ENCODE measurements at places on chromosomes 16 and 17.

DNA sequence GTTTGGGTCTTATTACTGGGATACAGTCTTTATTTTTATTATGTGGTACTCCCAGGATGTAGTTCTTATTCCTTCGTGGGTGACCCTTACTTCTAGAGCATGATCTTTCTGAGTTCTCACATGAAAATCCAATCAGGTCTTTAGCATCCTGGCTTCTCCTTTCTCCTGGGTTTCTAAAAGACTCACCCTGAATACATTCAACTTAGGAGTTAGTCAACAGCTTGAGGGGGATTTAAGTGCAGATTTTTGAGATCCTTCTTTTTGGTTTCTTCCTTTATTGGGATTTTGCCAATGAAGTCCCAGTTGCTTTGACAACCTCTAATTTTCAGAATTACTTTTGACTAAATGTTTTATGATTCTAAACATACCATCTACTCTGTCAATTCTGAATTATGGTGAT lies 68.2 kb downstream of the SIAH1 start:
- DNase-seq, result no peak

- no peak for DNase-seq
Measured at GRCh38 chr17:4317610-4318009, 48.9 kb downstream of the UBE2G1 start.

DNA sequence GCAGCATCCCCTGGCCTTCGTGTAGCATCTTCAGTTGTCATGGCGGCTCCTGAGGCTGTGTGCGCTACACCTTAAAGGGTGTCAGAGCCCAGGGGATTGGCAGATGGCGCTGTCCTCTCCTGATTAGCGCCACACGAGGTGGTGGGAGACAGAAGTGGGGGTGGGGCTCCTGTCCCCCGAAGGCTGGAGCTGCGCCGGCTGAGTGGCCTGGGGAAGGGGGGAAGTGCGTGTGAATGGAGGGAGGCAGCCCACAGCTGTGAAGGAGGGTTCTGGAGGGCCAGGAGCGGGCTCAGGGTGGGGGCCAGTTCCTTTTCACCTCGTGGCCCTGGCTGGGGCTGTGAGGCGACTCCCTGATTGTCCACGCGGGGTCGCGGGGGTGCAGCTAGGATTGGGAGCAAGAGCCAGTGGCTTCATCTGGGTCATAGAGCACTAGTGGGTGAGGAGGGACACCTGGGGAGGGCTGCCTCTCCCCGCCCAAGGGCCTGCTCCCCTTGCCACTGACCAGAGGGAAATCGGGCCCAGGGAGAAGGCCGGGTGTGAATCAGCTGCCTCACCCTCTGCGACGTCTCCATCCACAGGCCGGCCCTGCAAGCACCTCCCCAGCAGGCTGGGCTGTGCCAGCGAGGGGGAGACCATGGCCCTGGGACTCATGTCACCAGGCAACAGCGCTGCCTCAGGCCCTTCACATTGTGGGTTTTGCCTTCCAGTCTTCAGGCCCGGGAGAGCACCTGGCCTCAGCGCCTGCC lies 14.1 kb downstream of the BAHCC1 start:
- DNase-seq, result no peak

DNA sequence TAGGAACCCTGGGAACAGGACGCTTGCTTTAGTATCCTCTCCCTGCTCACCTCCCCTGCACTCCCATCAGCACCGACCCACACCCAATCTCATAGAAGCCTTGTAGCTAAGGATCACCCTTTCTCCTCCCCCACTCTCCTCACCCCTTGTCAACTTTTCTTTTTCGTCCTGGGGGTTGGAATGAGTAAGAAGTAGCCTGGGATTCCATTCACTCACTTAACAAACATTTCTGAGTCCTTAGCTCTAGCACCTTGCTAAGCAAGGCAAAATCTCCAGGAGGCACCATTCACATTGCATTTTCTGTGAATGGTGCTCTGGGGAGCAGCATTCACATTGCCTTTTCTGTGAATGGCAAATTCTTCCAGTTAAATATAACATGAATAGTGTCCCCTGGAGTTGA lies 1.1 kb upstream of the PGAP3 start:
- DNase-seq, result no peak

GRCh38 chr17:43611230-43611969 lies 50.3 kb downstream of the MEOX1 start:
- DNase-seq, result no peak

GRCh38 chr17:10798332-10798749 lies 5.6 kb downstream of the TMEM238L start:
- no peak for DNase-seq

- DNase-seq, result no peak
Measured at GRCh38 chr16:330741-331140, 21.8 kb downstream of the AXIN1 start.

GRCh38 chr17:80187515-80187941 lies 17.7 kb downstream of the CARD14 start:
- no peak for DNase-seq

- DNase-seq, result no peak
Measured at GRCh38 chr17:45081047-45081703, 20.1 kb downstream of the NMT1 start.

DNA sequence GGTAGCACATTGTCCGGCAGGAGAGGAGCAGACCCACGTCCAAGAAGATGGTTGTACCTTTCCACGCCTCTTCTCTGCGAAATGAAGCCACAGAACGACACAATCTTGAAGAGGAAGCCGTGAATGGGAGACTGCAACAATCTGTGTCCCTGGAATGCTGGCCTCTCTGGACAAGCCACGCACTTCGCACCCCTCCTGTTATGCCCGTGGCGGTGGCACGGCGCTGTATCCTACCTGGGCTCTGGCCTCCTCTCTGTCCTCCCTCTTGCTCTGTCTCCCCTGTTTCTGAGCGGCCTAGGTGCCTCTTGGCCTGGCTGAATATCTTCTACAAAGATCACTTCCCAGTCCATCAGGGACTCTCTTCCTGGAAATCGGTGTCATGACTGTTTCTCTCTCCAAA lies 717.8 kb downstream of the KCNJ18 start:
- DNase-seq, result no peak

GRCh38 chr16:19659554-19659953 lies 58.5 kb downstream of the KNOP1 start:
- no peak for DNase-seq

DNA sequence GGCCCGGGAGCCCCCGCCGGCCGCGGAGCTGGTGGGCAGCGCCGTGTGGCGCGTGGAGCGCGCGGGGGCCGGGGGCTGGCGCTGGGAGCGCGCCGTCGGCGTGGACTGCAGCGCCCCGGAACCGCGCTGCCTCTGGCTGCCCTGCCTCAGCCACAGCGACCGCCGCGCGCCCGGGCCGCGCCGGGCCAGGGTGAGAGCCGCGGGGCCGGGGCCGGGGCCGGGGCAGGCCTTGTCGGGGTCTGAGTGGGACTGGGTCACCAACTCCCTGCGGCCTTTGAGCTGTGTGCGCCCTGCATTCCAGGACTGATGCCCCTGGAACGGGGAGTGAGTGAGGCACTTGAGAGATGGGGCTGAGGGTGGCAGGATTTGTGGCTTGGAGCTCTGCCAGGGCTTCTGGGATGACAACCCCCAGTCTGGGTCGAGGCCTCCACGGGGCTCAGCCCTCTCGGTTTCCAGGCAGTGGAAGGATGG lies 25.7 kb downstream of the ARHGAP23 start:
- DNase-seq, result no peak

GRCh38 chr16:68064791-68065365 lies 20.3 kb upstream of the NFATC3 start:
- DNase-seq, result no peak

DNA sequence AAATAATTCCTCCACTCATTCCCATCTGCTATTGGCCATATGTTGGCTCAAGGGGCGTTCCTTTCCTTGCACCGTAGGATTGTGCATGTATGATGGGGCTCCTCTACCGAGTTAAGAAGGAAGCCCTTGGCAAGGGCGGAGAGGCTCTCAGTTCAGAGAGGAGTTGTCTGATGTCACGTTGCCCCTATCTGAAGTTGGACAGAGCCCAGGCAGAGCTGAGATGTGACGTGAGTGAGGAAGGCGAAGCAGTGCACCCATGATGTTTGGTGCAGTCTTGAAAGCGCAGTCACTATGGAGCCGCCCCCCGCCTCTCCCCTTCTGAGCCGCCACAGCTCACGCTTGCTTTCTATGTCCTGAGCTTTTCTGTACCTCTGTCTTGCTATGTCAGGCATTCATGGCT lies 40.7 kb downstream of the CDH13 start:
- DNase-seq, result no peak

DNA sequence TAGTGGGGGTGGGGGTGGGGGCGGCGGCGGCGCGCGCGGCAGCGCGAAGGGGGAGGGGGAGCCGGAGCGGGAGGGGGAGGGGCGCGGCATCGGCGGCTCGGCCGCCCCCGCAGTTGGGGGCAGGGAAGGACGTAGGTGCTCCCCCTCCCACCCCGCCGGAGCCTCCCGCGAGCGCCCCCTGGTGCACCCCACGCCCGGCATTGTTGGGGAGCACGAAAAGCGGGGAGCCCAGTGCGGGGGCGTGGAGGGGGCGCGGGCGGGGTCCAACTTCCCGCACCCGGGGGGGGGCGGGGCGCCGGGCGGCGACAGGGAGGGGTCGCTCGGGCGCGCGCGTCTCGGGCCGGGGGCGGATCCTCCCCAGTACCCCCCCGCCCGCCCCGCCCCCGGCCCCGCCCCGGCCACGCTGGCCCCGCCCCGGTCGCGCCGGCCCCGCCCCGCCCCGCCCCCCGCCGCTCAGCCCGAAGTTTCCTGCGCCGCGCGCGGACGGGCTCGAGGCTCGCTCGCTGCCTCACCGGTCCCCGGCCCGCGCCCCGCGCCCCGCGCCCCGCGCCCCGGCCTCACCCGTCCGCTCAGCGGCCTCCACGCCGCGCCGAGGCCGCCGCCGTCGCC lies at the start of gene CACNA1H:
CACNA1H (plus strand) TSS at position 456 of the 609 bp plus-strand sequence. CDS start 632 bp downstream, outside the sequence.
- DNase-seq, result no peak

DNA sequence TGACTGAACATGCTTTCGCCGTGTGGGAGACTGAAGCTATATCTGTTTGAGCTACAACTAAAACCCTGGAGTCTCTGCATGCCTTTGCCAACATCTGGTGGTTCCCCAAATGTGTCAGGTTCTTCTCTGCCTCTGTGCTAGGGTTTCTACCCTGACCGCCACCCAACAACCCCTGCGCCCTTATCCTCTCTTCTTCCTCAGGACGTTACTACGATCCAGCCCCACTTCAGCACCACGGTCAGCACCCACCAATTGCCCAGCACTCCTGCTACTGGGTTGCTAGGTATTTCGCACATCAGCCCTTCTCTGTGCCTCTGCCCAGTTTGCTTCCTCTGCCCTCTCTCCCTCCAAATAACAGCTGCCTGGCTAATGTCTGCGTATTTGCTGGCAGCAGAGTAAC lies 106.3 kb upstream of the HSBP1 start:
- DNase-seq, result no peak

DNA sequence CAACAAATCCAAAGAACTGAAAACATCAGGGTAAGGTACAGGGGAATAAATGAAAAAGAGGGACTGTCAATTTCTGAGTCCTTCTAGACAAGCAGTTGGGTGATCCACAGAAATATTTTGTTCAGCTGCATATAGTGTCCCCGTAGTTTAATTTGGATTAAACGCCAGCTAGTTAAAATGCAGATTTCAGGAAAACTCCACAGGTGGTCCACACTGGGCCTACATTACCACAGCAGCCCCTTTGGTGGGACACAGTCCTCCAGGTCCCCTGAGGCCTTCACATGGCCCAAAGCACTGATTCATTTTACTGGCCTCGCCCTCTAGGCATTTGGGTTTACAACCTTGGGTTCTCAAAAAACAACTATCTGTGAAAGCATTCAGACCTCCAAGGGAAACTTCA lies 4.6 kb downstream of the ARHGAP17 start:
- DNase-seq, result no peak

DNA sequence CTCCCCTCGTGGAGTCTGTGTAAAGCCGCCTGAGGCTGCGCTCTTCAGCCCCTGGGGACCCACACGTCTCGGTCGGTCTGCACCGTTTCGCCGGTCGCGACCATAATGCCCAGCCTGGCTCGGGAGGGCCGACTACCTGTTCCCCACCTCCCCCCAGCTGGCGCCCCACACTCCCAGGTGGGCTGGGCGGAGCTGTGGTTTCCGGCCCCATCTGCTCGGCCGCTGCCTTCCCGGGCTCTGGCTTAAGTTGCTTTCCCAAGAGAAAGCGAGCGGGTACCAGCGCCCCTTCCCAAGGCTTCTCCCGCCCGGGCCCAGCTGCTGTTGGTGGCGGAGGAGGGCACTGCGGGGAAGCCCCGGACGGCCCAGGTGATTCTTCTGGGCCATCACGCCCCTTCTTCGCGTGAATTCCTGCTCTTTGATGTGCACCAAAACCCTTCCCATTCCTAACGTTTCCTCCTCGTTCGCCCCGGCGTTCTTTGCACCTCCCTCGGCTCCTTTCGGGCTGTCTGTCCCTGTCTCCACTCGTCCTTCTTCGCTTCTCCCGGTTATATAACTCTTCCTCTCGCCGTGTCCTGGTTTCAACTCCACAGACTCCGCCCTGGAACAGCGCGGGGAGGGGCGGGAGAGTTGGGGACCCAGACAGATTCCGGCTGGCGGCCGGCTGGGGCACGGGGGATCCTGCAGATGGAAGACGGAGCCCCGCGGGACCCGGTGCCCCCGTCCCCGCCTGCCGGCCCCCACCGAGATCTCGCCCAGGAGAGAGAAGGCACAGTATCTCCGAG lies 2.0 kb downstream of the KDM6B start:
- no peak for DNase-seq

DNA sequence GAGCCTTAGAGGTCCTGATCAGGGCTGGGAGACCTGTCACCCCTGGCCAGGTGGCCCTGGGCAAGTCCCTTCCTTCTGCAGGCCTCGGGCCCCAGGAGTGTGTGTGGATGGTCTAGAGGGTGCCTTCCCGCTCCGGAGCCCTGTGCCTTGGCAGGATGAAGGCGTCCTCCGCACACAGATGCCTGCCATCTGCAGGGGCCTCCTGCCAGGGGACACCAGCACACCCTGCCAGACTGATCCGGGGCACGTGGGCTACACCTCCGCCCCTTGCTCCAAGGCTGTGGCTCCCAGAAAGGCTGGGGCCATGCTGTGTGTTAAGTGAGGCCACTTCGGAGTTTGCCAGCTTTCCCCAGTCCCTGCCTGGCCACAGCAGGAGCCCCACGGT lies 30.7 kb downstream of the NPTX1 start:
- no peak for DNase-seq

GRCh38 chr16:87963400-87963799 lies 12.2 kb downstream of the BANP start:
- DNase-seq, result no peak

DNA sequence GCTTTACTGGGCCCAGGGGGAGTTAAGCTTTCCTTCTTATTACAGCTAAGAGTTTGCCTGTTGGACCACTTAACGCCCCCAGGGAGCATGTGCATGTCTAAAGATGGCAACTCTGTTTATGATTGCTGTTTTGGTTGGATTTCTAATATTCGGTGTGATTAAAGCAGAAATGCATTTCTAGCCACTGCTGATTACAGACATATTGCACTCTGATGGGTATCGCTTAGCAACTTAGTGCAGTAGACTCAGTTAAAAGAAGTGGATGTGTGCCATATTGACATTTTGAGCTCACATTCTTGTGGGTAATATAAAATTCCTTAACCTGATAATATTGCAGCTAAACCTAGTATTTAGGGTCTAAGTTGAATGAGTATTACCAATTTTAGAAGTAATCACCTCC lies 4.2 kb downstream of the NF1 start:
- DNase-seq, result no peak

- no peak for DNase-seq
Measured at GRCh38 chr16:82808036-82808435, 181.3 kb downstream of the CDH13 start.
